T-helper 1 cell (primary cell): ENCODE measurements at places on chromosomes 3 and 15.

- DNase-seq: no peak
Observed at GRCh38 chr3:130395331-130395730, 49.9 kb downstream of the COL6A5 start.

GRCh38 chr3:32097768-32098167, 8.7 kb upstream of the GPD1L start:
- DNase-seq: no peak

DNA sequence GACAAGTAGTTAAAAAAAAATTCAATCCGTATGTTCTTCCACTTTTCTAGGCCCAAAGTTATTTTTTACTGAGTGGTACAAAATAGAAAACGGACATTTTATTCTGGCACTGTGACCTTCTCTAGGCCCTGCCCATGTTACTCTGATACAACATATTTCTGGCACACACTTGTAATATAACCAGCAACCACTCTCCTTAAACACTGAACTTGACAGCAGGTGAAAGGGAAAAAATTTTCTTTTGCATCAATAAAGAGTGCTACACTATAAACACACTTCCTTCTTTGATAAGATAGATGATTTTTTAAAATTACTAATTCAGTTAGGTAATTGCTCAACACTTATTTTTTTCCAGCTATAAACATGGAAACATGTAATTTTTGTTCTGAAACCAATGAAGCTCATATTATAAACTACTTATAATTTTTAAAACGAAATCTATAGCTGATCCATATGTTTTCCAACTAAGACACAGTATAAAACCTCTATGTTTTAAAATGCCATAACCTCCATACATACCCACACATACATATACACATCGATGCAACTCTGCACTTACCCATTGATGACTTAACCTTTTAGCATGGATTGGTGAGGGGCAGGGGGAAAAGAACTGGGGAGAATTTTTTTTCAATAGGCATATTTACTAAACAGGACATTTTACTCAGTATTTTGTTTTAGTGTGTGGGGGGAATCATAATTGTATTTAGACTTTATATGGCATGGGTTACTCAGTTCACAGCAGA, 5.3 kb upstream of the CTNNB1 start:
- no peak for DNase-seq

- no peak for DNase-seq
Observed at GRCh38 chr3:63473641-63474166, 178.8 kb upstream of the SNTN start.

GRCh38 chr3:37068031-37068430, 74.7 kb downstream of the MLH1 start:
- DNase-seq: no peak

GRCh38 chr3:123783050-123783689, 101.0 kb downstream of the MYLK start:
- DNase-seq: no peak

DNA sequence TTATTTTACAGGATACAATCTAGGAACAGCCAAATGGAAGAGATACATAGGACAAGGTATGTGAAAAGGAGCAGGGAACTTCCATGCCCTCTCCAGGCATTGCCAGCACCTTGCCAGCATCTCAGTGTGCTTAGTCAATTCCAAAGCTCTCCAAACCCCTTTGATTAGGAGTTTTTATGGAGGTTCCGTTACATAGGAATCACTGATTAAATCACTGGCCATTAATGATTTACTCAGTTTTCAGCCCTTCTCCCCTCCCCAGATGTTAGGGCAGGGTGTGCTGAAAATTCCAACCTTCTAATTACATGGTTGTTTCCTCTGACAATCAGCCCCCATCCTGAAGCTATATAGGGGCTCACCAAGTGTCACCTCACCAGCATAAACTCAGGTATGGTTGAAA, 11.5 kb downstream of the MYLK start:
- no peak for DNase-seq

DNA sequence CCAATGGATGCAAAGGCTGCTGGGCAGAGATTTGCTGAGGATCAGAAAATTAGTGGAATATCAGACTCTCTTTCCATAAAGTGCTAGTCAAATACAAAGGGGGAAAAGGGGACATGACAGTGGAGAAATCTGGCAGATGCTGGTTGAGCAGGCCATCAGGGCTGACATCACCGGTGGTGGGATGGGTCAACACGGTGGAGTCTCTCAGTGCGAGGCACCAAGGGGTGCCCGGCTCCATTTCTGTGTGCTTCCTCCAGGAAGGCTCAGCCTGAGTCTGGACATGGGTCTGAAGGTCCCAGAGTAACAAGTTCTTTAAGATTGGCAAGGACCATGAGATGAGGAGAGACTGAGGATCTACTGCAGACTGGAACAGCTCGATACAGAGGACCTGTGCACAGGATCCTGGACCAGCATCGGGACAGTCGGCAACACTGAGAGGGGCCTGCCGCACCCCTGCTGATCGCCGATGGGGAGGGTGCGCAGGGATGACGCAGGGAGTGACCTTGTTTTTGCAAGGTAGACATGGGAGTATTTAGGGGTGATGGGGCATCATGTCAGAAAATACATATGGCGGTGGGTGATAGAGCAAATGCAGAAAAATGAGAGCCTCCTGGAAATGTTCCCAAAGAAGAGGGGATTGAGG, 92.7 kb downstream of the SEC22A start:
- DNase-seq: no peak

GRCh38 chr3:101851072-101851770, 1.9 kb downstream of the NFKBIZ start:
- DNase-seq: no peak

- DNase-seq: no peak
Observed at GRCh38 chr3:162569314-162569713, 1072.7 kb downstream of the OTOL1 start.

DNA sequence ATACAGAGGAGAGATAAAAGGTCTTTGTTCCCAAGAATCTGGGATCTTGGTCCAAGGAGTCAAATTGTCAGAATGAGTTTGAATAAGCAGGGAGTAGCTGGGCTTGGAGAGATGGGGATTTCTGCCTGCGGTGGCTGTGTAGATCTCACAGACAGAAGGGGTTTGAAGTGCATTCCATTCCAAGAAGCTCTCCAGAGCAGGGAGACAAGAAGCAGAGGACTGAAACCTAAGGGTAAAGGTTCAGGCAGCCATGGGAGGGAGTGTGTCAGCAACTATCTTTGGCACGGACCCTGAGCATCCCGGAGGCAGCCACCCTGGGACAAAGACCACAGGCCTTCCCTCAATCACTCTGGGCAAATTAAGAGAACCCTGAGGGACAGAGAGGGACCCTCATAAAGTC, 422.3 kb upstream of the WNT5A start:
- DNase-seq: no peak

- DNase-seq: no peak
Observed at GRCh38 chr3:38829404-38829803, 13.4 kb upstream of the SCN10A start.

- no peak for DNase-seq
Observed at GRCh38 chr3:168061332-168061996, 34.3 kb downstream of the GOLIM4 start.

DNA sequence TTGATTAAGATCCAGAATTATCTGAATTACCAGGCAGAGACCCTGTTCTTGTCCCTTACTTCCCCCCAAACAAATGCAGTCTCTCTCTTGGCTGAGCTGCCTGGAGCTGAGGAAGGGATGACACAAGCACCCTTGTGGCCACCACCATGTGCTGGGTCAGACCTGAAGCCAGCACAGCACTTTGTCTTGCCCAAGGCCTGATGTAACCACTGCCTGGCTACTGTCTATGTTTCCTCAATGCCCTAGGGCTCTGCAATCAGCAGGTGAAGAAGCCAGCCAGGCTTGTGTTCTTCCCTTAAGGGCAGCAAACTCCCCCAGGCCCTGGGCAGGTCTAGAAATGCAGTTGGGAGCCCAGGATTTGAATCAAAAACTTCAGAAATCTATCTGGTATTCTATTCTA, 15.8 kb upstream of the CASR start:
- no peak for DNase-seq

GRCh38 chr15:41904541-41905005, 10.7 kb upstream of the SPTBN5 start:
- DNase-seq: peak; percentile 49

GRCh38 chr3:168546707-168547106, 451.0 kb upstream of the GOLIM4 start:
- no peak for DNase-seq

- DNase-seq: no peak
Observed at GRCh38 chr3:11613851-11614487, 29.7 kb downstream of the VGLL4 start.

DNA sequence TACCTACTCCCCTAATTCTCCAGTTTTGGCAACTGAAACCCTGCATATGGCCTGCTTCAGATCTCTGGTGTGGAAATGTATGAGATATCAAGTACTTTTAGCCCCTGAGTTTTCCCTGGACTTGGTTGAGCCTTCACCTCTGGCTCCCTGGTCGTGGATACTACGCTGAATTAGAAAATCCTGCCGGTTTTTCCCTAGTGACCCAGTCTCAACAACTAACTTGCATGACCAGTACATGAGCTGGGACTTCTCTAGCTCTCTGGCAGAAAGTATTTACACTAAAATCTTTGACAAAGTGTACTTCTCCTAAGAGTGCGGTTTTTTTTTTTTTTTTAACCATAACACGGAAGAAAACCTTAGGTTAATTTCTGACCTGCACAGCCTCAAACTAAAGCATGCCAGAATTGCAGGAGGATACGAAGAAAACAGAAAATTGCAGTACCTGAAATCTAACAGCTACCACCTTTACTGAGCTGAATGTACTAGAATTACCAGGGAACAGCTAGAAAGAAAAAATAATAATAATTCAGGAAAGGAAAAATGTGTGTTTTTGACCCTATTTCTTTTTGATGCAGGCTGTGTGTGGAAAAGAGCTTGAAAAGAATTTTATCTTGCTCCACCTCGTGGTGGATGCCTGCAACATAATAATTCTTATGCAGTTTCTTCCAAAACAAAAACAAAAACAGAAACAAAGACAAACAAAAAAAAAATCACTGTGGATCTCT, 165.6 kb downstream of the GMNC start:
- no peak for DNase-seq

DNA sequence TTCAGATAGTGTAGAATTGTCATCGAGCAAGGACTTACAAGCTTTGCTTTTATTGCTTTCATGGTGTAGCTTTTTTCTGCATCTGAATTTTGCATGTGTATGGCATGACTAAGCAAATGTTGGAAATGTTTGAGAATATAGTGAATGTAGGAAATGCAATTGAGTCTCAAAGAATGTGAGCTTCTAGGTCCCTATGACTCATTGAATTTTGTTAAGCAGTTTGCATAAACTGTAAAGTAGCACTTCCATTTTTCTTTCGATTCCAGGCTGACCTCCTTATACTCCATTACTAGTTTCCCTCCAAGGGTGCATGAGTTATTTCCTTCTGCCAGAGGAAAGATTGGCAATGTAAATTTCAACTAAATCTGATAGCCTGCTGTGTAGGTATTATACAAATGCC, 619.2 kb downstream of the DIPK2A start:
- no peak for DNase-seq

- DNase-seq: no peak
Observed at GRCh38 chr3:45647148-45647619, 42.0 kb upstream of the SACM1L start.

- no peak for DNase-seq
Observed at GRCh38 chr15:67839499-67839928, 331 bp downstream of the RNU6-1 start.

DNA sequence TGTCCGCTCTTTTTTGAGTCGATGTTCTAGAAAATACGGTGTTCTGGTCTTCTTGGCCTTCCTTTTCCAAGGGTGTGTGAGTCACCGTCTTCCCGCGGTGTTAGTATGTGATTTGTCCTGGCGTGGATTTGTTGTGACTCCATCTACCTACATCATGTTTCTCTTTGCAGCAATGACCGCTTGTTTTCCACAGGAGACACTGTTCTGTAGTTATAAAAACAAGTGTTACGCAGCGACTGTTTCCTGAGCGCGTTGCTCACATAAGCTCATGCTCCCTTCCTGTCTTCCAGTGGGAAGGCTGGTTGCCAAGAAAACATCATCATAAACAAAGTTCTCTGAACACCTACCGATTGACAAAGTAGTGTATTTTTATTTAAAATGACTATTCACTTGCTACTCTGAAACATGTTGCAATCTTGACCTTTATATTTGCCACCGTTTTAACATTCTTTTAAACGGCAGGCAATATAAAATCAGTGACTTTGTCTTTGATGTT, 19.0 kb downstream of the USP13 start:
- no peak for DNase-seq

- peak; percentile 87 for DNase-seq
Observed at GRCh38 chr3:50340448-50341329, at the start of gene RASSF1. RASSF1 (minus strand) TSS chr3:50340836; CDS start chr3:50340805, 31 bp downstream.

DNA sequence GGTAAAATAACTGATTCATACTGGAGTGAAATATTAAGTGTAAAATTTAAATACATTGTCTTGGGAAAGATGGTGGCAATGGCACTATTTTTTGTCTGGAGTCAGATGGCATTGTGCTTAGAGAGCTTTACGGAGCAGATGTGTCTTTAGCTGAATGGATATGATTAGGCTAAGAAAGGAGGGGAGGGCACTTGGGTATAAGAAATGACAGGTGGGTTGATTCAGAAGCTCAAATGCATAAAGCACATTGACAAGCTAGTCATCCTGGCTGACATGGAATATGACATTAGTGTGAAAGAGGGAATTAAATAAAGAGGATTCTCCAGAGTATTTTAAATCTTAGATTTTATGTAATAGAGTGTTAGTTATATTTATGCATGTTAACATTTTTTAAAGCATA, 570.1 kb upstream of the CBLB start:
- no peak for DNase-seq

DNA sequence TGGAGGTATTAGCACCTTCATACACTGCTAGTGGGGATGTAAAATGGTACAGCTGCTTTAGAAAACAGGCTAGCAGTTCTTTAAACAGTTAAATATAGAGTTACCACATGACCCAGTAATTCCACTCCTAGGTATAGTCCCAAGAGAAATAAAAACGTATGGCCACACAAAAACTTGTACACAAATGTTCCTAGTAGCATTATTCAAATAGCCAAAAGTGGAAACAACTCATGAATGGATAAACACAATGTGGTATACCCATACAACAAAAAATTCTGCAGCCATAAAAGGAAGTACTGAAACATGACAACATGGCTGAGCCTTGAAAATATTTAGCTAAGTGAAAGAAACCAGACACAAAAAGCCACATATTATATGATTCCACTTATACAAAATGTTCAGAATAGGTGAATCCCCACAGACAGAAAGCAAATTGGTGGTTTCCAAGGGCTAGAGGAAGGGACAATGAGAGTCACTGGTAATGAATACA, 40.8 kb upstream of the KLF13 start:
- DNase-seq: no peak
